Activated naive CD4-positive, alpha-beta T cell treated with Interleukin-2 at 50 U/mL for 16 hours (primary cell): ENCODE measurements at places on chromosomes 1 and 21.

GRCh38 chr1:199269241-199269640 lies 630.4 kb downstream of the PTPRC start:
- DNase-seq = no peak

DNA sequence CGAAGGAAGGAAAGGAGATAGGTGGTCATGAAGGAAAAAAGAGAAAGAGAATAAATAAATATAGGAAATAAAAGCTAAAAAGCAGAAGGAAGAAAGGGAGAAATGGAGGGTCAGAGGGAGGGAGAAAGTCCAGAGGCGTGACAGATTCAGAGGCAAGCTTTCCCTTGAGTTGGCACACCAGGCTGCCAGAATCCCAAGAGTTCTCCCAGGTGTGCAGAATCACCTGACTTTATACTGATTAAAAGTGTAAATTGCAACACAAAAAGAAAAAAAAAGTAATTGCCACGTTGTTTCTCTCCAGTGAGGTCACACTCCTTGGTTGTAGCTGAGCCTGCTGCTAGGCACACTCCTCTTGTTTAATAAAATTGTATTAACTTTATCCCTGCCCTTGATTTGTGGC lies 669.9 kb upstream of the PKN2 start:
- no peak for DNase-seq

GRCh38 chr1:21924503-21925005 lies 12.6 kb downstream of the HSPG2 start:
- no peak for DNase-seq

GRCh38 chr1:59046730-59047157 lies 250.2 kb upstream of the FGGY start:
- peak; percentile 33 for DNase-seq

DNA sequence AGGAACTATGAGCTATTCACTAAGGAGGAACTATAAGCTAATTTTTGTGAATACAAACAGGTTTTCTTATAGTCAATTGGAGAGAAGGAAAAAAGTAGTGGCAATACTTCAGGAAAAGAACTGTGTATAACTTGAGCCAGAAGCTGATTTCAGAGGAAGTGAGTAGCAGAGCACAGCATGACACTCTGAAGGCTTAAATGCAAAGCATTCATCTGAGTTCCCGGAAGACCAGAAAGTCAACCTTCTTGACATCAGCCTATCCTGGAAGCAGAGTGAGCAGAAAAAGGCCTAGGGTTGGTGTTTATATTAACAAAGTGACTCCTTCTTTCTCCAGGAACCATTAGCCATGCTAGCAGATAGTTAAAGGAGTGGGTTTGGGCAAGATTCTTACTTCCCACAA lies 545.2 kb downstream of the MRPL39 start:
- no peak for DNase-seq

GRCh38 chr1:21219674-21220073 lies 43.0 kb upstream of the EIF4G3 start:
- no peak for DNase-seq

DNA sequence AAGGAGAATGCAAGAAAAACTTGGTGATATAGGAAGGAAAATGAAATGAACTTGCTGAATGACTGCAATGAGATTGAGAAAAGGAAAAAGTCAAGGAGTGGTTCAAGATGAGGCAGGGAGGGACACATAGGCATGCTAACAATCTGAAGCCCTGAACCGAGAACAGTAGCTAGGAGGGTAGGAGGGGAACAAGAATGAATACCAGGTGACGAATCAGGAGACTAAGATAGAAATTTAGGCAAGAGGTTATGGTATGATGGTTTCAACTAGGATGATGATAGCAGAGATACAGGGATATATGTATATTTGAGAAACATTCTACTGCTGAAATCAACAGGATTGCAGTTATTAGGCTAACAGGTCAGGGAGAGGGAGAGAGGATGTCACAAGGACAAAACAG lies 44.1 kb downstream of the SMYD3 start:
- no peak for DNase-seq

DNA sequence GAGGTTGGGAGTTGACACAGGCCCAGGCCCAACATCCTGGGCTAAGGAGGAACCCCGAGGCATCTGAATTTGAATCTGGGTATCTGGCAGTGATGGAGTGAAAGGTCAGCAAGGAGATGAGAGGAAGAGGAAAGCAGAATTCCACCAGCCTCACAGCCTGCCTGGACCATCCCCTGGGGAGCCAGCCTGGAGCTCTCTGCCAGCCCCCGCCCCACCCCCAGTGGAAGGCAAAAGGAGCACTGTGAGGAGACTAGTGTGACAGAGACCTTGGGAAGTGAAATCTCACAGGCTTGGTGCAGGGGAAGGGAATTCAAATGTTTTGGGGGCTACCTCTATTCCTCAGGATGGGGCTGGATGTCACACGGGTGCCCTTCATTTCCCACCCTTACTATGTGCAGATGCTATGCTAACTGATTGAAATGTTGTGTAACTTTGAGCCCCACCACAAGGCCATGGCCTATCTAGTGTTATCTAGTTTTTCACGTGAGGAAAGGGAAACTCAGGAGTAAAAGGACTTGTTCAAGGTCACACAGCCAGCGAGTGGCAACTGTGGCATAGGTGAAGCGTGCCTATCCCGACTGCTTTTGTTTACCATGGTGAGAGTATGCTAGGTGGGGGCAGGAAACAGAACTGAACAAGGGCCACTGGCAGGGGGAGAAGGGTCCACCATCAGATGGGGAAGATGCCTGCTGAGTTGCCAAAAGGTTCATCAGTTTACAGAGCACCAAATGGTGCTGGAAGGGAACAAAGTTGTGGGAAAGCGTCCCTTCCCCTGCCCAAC lies 29.8 kb downstream of the AHDC1 start:
- no peak for DNase-seq

DNA sequence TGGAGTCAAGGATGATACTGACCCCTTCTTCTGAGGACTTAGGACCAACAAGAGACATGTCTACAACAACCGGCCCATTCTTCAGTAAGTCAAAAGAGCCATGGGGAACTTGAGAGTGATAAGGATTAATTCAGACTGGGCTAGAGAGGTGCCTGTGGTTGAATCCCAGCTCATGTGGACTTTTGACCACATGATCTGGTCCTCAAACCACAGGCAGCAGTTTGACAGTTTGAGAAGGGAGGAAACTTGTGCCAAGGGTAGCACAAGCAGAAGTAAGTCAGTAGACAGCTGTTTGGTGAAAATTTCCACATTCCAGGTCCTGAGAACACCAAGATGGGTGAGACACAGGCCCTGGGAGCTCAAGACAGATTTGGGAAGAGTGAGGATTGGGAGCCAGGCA lies 19.8 kb downstream of the SH3BP5L start:
- DNase-seq = no peak

DNA sequence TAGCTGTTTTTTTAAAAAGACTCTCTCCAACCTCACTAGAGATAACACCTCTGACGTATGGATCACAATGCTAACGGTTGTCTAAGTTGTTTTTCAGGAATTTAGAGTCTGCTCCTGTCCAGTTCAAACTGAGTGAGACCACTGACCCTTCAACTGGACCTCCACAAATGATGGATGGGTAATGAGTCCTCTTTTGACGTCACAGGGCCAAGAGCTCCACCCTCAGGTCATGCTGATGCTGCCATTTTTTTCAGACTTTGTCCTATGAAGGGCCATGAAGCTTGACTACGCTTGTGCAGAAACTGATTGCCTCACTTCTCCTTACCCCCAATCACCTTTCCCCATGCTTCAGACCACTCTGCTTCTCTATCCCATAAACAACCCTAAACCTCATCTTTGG lies 16.6 kb downstream of the GRIK3 start:
- DNase-seq = no peak

DNA sequence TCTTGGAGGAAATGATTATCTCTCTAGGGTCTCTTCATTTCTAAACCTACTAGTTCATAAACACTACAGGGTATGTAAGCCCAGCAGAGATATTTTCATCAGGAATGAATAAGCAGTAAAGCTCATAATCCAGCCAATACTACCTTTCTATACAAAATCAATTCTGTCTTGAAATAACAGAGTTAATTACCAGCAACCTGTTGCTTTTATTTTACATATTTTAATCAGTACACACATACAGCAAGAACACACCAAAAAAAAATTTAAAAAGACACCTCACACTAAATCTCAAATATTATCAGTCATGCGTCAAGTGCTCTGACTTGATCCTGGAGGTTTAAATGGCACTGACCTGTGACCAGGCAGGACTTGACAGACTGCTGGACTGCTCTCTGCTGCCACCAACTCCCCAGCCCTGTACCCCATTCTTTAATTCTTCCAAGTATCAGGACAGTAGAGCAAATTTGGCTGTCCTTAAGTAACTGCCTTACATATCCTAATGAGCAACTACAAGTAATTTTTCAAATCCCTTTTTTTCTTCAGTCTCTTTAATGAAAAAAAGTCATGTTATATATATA lies 98.5 kb downstream of the CDC42BPA start:
- DNase-seq = no peak

- DNase-seq = no peak
Measured at GRCh38 chr1:228989992-228990827, 254.9 kb downstream of the RHOU start.

- no peak for DNase-seq
Measured at GRCh38 chr1:20578721-20579395, 10.0 kb upstream of the CDA start.

DNA sequence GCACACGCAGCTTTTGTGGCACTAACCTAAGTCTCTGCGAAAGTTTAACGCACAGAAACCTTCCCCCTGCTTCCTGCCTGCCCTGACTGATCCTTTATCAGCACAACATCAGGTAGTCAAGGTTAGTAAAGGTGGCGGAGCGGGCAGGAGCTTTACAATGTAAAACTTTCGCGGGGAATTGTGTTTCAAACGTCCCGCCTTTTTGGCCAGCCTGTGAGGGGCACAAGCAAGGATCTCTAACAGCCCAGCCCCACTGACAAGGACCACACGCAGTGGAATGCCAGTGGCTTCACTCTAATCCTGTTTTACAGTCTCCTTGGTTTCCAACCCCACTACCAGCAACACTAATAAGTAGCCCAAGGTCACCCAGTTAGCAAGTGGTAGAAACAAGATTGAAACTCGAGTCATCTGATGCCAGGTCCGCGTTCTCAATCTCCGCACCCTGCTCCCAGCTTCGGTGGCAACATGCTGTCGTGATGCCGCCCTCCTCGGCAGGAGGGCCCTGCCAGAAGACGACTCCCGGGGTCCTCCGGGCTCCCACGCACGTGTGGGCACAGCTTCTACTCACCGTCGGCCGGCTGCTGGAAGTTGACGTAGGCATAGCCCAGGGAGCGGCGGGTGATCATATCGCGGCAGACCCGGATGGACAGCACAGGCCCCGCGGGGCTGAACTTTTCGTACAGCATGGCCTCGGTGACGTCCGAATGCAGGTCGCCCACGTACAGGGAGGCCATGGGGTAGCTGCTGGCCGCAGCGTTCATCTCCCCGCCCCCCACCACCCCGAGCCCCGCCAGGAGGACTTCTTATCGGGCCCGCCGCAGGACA lies 1.2 kb downstream of the PABPC4 start:
- DNase-seq = peak; percentile 52

GRCh38 chr1:246691622-246692495 lies 32.4 kb upstream of the SCCPDH start:
- DNase-seq = no peak

DNA sequence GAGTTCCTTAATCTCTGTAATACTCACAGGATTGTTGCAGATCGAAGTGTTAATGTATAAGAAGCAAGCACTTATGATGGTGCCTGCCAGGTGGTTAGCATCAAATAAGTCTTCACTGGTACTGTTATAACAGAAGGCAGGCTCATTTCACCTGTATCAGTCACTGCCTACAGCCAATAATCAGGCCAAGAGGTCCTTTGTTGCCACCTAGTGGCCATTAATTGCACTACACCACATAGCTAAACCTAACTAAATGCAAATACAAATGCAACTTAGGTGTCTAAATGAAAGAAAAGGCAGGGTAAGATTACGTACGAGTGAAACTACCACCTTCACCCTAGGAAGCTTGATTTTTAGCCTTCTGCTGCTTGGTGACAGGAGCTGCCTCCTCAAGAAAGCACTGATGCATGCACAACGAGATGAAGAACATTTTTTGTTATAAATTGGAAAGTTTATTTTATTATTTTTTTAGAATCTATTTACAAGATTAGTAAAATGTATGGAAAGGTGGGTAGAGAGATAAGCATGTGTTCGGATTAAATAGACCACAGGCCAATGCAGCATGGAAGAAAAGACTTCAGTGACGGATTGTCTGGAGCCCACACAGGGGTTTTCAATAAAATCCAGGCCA lies 334.8 kb upstream of the CAMK1G start:
- DNase-seq = peak; percentile 29

- no peak for DNase-seq
Measured at GRCh38 chr1:119347858-119348257, 20.7 kb upstream of the HAO2 start.

DNA sequence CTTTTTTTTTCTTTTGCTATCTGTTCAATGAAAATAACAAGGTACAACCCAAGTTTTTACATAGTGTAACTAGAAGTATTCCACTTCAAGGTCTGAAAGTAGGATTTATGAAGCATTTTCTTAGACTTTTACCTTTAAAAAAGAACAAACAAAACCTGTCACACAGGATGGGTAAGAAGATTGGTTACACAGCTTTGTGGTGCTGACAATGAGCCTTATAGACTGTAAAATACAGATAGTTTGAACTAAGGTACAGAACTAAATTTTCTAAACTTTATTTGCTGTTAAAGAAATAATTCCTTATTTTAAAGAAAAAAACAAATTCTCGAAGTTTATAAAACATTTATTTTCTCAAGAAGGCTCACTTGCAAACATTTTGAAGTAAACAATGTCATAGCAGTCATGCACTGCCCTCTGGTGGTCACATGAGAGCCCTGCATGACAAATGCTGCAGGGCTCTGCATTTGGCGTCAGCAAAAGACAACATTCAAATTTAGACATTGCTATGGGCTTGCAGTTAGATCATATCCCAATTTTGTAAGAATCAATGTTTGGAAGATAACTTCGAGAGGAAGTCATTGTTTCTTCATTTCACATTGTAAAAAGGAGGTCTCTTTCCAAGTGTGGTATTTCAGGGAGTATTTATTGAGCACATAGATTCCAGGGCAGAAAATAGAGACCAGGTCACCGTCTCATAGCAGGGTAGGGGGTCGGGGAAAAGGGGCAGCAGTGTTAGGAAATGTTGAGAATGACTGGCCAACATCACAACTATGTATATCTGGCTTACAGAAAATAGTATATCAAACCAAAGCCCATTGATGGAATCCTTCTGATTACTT lies 115.3 kb upstream of the FMN2 start:
- DNase-seq = peak; percentile 37

- no peak for DNase-seq
Measured at GRCh38 chr1:25450891-25451290, 20.2 kb downstream of the MACO1 start.

DNA sequence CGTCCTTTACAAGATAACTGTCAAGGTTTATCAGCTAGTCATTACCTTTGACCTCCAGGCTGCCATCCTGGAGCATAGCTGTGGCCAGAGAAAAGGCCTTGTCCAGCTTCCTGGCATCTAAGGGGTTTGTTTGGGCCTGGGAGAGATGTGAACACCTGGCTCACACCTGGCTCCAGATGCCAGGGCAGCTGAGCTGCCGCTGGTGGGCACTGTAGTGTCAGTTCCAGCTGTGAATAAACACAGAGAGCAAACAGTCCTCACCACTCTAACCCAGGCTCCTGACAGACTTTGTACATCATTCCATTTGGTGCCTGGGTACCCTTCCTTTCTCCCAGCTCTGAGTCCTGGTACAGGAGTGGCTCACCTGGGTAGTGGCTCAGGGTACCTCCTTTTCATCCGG lies 14.3 kb upstream of the KCNA10 start:
- no peak for DNase-seq
